ENCODE measurements at places on chromosomes 3 and 15.

- no peak for DNase-seq
Observed at GRCh38 chr3:160044121-160044520, 55.5 kb downstream of the IL12A start.

GRCh38 chr3:146655333-146655996 is 50.3 kb upstream of the PLSCR5 start:
- no peak for DNase-seq

DNA sequence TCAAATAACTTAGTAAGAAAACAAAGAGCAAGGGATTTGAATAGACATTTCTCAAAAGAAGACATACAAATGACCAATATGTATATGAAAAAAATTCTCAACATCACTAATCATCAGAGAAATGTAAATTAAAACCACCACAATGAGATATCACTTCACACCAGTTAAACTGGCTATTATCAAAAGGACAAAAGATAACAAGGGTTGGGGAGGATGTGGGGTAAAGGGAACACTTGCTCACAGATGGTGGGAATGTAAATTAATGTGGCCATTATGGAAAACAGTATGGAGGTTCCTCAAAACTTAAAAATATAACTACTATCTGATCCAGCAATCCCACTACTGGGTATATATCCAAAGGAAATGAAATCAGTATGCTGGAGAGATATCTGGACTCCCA is 46.0 kb upstream of the RYK start:
- DNase-seq: no peak

DNA sequence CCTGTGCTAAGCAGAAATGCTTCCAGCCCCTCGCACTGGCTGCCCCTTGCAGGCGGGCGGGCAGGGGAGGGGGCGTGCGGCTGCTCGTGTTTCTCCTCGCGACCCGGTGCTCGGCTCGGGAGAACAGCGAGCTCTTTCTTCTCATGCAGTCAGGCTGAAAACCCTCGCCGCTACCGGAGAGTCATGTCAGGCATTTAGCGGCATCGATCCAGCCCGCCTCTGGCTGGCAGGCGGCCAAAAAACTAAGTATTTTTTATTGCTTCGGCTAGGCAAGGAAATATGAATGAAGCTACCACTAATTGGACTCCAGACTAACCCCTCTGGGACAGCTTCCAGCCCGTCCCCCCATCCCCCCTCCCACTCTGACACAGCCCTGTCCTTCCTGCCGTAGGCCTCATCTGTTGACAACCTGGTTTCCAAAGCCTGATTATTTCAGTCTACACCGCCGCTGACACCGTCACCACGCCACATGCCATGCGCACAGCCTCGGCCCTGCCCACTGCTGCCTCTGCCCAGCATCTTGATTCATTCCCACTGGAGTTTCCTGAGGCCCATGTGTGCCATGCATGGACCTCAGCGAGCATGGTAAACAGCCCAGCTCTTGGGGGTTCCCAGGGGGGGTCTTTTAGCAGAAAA is 35.3 kb downstream of the TLE3 start:
- no peak for DNase-seq

DNA sequence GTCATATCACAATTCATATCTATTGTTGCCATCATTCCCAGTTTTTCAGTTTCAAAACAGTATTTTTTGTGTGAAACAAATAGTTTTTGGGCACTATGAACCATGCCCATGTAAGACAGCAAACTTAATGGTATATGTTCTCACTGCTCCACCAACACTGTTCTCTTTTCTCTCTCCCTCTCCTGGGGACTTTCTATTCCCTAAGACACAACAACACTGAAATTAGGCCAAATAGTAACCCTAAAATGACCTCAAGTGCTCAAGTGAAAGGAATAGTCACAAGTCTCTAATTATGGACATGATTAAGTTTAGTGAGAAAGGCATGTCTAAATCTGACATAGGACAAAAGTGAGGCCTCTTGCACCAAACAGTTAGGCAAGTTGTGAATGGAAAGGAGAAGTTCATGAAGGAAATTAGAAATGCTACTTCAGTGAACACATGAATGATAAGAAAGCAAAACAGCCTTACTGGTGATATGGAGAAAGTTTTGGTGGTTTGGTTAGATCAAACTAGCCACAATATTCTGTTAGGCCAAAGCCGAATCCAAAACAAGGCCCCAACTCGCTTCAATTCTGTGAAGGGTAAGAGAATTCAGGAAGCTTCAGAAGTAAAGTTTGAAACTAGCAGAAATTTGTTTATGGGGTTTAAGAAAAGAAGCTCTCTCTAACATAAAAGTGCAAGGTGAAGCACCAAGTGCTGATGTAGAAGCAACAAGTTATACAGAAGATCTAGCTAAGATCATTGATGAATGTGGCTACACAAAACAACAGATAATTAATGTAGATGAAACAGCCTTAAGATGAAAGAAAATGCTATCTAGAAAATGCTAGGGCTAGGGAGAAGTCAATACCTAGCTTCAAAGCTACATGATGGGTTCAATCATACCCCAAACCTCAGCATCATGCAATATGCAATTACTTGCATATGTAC is 104.2 kb downstream of the CBLB start:
- no peak for DNase-seq

- DNase-seq: no peak
Observed at GRCh38 chr3:184537885-184538665, 23.5 kb upstream of the EPHB3 start.

- no peak for DNase-seq
Observed at GRCh38 chr3:6439226-6439625, 421.7 kb upstream of the GRM7 start.

DNA sequence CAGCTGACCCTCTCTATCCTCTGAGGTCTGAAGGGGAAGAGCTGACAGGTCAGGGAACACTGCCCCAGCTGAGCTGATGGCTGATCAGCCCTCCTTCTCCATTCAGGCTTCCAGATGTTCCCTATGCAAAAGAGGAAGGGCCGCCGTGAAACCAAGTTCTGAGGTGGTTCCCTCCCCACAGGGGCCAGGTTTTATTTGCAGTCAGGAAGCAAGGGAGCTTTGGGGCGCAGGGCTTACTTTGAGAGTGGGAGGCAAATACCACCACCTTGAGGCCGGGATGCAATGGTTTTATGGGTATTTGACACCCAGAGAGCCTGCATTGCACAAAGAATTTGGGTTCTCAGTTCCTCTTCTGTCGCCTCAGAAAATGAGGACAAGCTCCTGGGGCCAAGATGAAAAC is 186.9 kb downstream of the ARRDC4 start:
- no peak for DNase-seq
